ENCODE measurements at places on chromosomes 4 and X.

GRCh38 chr4:8099981-8100464, 58.6 kb downstream of the ABLIM2 start:
- DNase-seq = no peak

DNA sequence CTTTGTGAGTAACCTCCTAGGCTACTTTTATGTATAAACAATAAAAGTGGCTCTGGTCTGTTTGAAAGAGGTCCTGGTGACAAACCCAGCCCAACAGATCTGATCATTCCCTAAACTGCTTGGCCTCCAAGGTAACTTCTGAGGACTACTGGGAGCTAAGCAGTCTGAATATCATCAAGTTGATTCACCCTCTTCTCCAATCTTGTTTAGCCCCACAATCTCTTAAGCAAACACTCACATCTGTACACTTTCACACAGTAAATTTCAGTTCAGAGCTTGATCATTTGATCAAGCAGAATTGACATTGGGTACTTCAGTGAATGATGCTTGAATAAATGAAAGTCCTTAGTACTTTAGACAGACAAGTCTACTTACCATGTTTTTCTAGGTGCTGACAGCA, 74.7 kb downstream of the HCCS start:
- no peak for DNase-seq

GRCh38 chr4:23782778-23783437, 106.9 kb downstream of the PPARGC1A start:
- no peak for DNase-seq

DNA sequence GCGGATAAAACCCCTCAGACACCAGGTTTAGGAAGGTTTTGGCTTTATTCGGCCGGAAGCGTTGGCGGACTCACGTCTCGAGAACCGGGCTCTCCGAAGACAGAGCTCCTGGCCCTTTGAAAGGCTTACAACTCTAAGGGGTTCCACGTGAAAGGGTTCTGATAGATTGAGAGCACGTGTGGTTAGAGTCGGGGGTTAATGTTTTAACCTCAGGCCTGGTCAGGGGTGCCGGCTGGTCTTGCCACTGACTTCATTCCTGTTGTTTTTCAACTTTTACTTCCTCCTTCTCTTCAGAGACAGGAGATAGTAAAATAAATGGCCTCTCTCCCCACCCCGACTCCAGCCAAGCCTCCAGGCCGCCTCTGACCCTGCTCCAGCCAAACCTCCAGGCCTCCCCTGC, 4.7 kb upstream of the ASMT start:
- no peak for DNase-seq

DNA sequence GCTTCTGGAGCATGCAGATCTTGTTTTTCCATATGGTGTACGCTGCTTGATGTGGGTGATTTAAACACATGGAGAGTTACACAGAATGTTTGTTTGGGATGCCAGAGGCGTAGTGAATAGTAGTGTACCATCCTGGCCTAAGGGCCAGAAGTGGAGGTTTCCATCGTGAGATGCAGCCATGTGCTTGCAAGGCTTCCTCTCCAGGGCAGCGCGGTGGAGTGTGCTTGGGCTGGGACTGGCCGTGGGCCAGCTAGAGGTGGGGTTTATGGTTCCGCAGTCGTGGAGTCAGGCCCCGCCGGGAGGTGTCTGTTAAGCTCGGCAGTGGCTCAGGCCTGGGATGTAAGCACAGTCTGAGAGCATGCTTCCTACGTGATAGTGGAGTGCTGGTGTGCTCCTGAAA, 14.0 kb downstream of the STOX2 start:
- DNase-seq = no peak

DNA sequence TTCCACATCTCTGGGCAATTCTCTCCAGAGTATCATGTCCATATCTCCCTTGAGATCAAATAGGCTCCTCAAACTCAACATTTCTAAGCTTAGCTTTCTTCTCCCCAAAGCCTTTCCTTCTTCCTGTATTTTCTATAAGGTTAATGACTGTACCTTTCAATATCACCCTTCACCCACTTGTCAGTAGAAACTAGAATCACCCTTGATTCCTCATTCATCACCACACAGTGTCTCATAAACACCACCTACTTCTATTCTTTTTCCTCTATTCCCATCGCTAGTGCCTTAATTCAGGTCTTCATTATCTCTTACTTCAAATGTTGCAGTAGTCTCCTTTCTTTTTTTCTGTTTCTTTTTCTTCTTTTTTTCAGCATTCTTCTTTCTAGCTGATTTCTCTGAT, 28.3 kb upstream of the SMS start:
- no peak for DNase-seq

DNA sequence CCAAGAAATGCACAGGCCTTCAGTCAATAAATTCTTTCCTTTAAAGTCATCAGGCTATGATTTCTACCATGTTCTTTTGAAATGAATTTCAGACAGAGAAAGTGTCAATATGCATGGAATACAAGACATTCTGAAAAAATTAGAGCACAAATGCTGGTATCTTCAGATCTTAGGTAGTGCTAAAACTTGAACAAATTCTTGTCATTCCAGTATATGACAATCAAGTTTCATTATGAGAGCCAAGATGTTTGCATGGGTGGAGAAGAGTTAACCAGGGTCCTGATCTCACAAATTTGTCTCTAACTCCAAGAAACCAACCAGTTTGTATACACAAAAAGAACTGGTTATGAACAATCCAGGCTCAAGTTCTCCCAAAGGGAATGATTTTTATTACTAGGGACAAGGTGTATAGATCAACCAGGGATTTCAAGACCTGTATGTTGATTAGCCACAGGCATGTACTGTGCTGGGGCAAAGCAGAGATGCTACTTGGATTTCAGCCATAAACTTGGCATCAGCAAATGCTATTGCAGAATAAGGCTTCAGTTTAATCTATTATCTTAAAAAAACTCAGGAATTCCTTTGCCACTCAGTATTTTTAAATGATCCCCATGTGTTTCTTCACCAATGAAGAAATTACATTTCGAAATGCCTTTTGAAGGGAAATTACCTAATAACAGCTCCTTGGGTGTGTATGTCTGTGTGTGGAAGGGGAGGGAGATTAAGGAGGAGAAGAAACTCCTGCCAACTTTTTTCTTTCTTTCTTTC, 69.7 kb downstream of the FANCB start:
- no peak for DNase-seq

GRCh38 chr4:9913846-9914245, 107.5 kb downstream of the SLC2A9 start:
- DNase-seq = no peak

- no peak for DNase-seq
Measured at GRCh38 chrX:53256446-53257041, 24.8 kb downstream of the IQSEC2 start.

- no peak for DNase-seq
Measured at GRCh38 chr4:46931981-46932380, 22.9 kb upstream of the COX7B2 start.

DNA sequence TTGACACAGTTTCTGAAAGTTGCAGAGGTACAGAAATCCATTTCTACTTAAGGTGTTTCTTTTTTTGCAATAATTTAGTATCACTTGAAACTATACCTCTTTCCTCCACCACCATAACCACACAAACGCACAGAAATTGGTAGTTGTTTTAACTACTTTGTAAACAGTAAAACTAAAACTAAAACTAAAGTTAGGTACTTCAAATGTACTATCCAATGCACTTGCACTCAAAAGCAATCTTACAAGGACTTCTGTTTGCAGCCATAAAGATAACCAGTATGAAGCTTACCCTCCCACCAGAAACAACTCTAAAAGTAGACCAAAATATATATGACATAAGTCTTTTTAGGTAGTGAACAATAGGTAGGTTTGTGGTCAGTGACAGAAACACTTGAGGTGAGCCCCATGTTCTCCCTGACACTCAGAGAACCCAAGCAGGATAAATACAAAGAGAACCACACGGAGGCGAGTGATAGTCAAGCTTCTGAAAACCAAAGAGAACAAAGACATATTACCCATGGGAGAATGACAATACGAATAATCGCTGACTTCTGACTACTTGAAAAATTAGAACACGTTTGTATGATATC, 72.2 kb upstream of the VBP1 start:
- DNase-seq = no peak

DNA sequence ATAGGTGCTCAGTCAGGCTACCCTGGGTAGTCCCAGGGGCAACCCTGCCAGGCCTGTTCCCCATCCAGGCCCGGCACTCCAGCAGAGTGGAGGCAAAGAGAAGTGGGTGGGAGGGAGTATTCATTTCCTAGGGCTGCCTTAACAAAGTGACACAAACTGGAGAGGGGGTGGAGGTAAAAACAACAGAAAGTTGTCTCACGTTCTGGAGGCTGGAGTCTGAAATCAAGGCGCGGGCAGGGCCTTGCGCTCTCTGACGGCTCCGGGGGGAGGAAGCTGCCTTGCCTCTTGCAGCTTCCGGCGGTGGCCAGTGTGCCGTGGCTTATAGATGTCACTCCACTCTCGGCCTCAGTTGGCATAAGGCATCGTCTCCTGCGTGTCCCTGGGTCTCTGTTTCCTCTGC, 90.8 kb downstream of the DCTD start:
- DNase-seq = no peak

DNA sequence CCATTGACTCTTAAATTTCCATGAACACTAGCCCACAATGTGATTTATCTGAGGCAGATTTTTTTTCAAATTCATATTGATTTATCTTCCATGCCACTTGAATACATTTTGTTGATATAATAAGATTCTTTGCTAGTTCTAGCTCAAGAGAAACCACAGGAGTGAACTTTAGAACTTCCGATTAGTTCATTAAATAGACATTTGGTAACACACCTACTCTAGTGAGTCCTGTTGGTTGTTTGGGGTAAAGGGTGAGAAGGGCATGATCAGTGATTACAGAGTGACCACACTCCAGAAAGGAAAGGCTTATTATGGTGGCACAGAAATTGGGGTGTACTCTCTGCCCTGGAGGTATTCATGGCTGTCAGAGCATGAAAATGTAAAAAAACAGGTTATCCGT, 120.4 kb downstream of the CDKL5 start:
- DNase-seq = no peak

DNA sequence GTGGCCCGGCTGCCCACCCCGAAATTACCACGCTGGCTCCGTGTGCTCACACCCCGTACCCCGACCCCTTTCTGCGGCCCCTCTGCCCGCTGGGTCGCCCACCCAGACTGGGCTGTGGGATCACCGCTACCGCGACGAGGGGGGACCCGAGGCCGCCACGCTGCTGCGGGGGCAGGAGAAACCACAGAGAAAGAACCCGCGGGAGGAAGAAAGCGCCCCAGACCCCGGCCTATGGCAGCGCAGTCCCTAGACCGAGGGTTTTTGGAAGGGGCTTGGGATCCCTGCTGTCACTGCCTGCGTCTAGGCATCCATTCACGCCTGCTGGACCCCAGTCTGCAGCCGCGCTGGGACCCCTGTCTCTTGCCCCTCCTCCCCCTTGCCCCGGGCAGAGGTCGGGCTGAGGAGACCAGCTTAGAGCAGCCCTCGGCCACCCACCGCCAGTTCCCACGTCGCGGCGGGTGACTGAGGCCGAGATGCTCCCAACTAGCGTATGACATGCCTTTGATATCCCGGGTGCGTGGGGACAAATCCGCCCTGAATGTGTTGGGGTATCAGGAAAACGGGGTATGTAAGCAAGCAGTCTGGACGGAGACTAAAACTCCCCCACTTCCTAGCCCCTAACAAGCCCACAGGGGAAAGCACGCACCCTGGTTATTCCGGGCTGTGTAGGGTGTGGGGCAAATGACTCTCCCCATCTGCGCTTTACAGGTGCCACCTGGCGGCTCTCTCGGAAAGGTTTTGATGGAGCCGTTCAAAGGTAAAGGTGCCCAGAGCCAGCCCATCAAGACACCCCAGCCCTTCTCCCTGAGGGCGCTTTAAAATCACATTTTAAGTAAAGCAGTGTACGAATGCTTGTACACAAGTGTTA, 862 bp upstream of the INPP4B start:
- DNase-seq = peak; percentile 55

DNA sequence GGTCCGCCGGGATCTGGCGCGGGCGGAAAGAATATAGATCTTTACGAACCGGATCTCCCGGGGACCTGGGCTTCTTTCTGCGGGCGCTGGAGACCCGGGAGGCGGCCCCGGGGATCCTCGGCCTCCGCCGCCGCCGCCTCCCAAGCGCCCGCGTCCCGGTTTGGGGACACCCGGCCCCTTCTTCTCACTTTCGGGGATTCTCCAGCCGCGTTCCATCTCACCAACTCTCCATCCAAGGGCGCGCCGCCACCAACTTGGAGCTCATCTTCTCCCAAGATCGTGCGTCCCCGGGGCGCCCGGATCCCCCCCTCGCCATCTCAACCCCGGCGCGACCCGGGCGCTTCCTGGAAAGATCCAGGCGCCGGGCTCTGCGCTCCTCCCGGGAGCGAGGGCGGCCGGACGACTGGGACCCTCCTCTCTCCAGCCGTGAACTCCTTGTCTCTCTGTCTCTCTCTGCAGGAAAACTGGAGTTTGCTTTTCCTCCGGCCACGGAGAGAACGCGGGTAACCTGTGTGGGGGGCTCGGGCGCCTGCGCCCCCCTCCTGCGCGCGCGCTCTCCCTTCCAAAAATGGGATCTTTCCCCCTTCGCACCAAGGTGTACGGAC, 482 bp upstream of the SHOX start:
- no peak for DNase-seq

DNA sequence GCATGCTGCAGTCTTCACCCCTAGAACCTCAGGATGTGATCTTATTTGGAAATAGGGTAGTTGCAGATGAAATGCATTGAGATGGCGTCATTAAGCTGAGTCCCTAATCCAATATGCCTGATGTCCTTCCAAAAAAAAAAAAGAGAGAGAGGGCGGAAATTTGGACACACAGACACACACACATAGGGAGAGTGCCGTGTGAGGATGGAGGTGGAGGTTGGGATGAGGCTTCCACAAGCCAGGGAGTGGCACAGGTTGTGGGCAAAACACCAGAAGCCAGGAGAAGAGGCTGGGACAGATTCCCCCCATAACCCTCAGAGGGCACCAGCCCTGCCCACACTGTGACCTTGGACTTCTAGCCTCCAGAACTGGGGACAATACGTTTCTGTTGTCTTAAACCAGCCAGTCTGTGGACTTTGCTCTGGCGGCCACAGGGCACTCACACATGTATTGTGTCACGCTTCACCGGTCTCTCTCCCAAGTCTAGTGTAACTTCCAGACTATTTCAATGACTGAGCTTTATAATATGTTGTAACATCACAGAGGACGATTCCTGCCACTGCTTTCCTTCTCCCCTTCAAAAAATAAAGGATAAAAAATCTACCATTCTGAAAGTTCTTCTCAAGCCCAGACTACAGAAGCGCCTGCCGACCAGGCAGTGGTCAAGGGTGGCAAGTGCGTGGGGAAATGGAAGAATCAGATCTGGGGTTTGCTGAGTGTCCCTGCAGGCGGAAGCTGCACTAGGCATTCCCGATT, 35.8 kb upstream of the MAN2B2 start:
- DNase-seq = no peak

GRCh38 chr4:1802151-1802715, 9.1 kb downstream of the FGFR3 start:
- no peak for DNase-seq

DNA sequence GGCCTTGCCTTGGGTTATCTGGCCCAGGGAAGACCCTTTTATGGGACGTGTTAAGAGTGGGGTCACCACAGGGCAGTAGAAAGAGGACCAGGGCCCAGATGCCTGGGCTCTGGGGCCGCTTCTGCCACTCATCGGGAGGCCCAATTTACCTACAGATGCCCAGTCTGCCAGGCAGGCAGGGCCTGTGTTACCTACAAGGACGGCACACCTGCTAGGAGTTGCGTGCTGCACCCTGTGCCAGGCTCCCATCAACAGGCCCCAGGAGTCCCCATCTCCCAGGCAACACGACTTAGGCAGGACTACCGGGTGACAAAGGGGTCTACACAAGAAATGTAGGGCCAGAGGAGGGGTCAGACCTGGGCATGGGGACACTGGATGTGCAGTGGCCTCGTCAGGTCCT, 34.6 kb downstream of the WDR1 start:
- no peak for DNase-seq

GRCh38 chrX:10486373-10486772, 134.0 kb downstream of the MID1 start:
- no peak for DNase-seq

Measured in activated gamma-delta T cell treated with Interleukin-2 at 50 U/mL for 16 hours (primary cell).